ENCODE measurements at places on chromosomes 11 and 22. TPM values are rescaled to one million over a fixed set of nuclear protein-coding genes. Genes with fewer than 3 reads are reported as not detected.

DNA sequence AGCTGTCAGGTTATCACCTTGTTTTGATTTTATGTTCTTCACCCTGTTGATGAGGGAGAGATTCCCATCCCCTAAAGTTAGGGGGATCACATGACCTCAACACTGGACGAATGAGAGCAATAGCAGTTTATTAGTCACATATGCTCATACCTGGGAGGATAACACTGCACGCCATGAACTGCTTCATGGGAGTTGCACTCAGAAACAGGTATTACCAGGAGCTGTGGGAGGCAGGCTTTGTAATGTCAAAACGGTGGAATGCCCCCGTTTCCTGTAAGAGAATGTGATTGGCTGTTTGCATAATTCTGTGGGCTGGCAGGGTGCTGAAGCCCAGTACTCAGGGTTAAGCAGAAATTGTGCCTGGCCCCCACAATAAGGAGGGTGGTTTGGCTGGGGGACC is 3.2 kb upstream of the THY1 start:
- no peak for DNase-seq

GRCh38 chr11:44987506-44987905 is 36.8 kb upstream of the TP53I11 start:
- DNase-seq = no peak

DNA sequence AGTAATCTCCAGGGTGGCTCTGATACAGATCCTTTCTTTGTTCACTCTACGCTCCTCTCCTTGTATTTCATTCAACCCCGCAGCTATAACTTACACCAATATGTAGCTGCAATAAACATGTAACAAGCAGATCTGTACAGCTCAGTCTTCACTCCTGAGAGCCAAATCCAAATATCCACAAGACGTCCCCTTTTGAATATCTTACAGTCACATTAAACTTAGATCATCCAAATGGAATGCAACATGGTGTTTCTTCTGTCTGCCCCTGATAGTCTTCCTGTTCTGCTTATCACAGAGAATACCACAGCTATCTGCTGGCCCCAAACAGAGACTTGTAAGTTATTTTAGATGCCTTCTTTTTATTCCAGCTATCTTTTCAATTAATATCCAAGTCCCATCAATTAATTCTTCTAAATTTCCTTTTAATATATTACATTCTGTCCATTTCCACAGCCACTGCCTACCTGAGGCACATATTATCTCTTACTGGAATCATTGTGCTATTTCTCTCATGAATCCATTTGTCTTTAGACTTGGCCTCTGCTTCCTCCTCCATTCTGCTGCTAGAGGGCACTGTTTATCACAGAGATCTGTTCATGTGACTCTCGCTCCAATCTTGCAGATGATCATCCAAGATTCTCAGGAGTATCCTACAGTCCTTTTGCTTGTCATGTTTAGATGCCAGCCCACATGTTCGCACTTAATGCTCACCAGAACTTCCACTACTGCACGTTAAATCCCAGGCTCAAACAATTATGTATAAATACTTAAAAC is 908.6 kb downstream of the NTM start:
- no peak for DNase-seq

GRCh38 chr22:11627436-11627797 is 3900.6 kb upstream of the OR11H1 start:
- DNase-seq = no peak

- peak; percentile 41 for DNase-seq
Measured at GRCh38 chr11:45921561-45922424, 663 bp upstream of the LARGE2 start.

GRCh38 chr22:49106096-49106841 is 721.4 kb downstream of the BRD1 start:
- DNase-seq = no peak

- no peak for DNase-seq
Measured at GRCh38 chr11:8267831-8268529, 4.3 kb upstream of the LMO1 start.

DNA sequence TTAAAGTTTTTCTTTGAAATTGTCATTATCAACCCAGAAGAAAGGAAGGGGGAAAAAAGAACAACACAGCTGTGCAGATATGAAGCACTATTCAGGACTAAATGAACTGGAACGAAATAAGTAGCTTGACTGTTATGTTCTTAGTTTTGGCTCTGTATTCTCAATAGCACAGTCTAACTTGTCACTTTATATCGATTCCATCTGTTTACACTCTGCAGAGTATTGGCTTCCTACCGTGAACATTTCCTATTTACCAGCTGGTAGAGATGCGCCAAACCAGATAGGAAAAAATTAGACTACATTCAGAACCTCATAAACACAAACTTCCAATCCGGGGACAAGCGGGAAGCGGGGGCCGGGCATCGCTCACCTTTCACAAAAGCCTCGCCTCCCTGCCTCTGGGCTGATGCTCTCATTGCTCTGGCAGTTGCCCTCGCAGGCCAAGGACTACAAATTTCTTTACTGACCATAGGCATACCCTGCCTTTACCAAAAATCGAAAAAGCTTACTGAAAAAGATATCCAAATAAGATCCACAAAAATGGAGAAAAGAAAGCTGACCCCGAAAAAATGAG is 66.2 kb downstream of the EFCAB6 start:
- no peak for DNase-seq

DNA sequence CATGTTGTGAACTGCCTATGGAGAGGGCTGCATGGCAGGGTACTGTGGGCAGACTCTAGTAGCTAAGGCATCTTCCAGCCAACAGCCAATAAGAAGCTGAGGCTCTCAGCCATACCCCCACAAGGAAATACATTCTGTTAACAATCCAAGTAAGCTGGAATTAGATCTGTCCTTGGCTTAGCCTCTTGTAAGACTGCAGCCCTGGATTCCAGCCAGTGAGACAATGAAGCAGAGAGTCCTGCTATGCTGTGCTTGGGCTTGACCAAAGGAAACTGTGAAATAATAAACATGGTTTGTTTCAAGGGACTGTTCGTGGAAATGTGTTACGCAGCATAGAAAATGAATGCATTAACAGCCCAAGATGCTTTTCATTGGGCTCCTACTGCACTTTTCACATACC is 1097.4 kb upstream of the CCDC90B start:
- no peak for DNase-seq

- DNase-seq = peak; percentile 18
Measured at GRCh38 chr22:39631381-39632286, 61.1 kb downstream of the CACNA1I start.

- DNase-seq = no peak
Measured at GRCh38 chr11:19869946-19870589, 157.4 kb downstream of the NAV2 start.

Gene ZFTA
- total RNA-seq = 12.6 TPM

DNA sequence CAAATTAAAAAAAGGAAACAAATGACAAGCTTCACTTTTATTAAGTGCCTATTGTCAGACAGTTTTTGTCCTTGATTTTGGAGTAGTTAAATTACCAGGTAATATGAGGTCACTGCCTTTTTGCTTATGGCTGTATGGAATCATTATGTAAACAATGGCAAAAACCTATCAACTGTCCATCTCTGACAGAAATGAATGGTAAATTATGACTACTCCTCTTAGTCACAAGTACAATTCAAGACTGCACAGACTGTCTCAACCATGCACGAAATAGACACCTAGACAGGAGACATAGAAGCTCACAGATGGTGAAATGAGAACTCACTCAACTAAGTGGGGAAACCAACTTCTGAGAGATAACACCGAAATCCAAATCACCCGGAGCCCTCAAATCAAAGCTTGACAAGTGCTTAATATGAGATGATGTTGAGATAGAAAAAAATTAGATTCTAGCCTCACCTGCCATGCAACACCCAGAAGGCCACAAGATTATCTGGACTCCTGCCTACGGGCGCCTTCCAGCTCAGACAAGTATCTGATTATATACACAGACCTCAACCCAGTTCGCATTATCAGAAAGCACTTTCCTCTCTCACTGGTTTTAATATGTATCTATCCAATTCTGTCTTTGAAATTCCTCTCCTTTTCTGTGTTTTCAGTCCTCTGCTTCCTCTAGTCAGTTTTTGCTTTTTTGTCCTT is 199.3 kb downstream of the CADM1 start:
- no peak for DNase-seq

Gene OR8A1
- total RNA-seq = not detected
